ENCODE measurements at places on chromosomes 16 and 17.

GRCh38 chr17:39144416-39144840 lies 7.0 kb downstream of the PLXDC1 start:
- DNase-seq: peak; percentile 74

DNA sequence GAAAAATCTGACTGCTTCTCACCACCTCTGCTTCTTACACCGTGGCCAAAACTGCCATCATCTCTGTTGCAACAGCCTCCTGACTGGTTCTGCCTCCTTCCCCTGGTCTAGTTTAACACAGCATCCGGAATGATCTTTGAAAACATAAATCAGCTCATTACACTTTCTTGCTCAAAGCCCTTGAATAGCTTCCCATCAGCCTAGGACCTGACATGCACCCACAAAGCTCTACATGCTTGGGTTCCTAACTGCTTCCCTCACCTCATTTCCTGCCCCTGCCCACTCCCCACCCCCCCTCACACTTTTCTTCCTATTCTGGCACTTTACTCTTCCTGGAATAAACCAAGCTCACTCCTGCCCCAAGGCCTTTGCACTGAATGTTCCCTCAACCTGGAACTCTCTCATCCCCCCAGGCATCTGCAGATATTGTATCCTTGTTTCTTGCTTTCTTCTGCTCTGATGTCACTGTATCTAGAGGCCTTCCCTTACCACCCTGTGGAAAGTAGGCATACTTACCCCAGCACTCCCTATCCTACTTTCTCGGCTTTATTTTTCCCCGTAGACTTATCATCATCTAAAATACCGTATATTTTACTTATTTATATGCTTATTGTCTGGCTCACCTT lies 112.4 kb downstream of the FTO start:
- peak; percentile 18 for DNase-seq

DNA sequence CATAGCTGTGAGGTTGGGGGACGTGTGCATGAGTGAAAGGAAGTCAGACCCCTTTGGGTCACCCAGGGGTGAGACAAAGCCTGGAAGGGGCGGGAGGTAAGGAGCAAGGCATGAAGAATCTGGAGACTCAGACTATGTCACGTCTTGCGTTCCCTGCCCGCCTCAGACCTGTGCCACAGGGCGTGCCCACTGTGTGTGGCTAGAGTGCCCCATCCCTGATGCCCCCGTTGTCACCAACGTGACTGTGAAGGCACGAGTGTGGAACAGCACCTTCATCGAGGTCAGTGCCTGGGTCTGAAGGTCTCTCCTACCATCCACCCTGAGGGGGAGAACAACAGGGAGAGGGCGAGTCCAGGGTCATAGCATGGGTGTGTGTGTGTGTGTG lies 15.1 kb upstream of the PDK2 start:
- no peak for DNase-seq

DNA sequence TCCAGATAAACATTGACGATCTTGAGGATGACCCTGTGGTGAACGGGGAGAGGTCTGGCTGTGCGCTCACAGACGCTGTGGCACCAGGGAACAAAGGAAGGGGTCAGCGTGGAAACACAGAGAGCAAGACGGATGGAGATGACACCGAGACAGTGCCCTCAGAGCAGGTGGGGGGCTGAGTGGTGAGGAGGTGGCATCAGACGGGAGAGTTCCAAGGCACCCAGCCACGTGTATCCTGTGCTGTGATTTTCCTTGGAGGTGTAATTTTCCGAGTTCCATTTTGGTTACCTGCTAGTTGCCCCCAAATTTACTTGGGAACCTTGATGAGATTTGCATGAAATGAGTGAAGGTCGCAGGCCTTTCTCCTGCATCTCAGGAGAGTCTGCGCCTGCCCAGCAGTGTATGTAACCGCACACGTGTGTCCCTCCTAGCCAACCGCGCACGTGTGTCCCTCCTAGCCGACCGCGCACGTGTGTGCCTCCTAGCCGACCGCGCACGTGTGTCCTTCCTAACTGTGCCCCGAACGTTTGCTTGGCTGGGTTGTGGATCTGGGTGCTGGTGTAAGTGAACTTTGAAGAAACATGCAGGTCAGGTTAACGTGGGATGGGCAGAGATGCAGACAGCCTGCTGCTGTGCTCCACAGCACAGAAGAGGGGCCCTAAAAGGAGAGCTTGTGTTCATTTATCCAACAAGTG lies 10.1 kb downstream of the TCF25 start:
- no peak for DNase-seq

GRCh38 chr17:10094797-10095196 lies 103.6 kb downstream of the GAS7 start:
- no peak for DNase-seq

GRCh38 chr16:85144026-85144915 lies 32.0 kb upstream of the CIBAR2 start:
- peak; percentile 58 for DNase-seq

All from ELR (cell line).